ENCODE measurements at places on chromosomes 3 and 15.

DNA sequence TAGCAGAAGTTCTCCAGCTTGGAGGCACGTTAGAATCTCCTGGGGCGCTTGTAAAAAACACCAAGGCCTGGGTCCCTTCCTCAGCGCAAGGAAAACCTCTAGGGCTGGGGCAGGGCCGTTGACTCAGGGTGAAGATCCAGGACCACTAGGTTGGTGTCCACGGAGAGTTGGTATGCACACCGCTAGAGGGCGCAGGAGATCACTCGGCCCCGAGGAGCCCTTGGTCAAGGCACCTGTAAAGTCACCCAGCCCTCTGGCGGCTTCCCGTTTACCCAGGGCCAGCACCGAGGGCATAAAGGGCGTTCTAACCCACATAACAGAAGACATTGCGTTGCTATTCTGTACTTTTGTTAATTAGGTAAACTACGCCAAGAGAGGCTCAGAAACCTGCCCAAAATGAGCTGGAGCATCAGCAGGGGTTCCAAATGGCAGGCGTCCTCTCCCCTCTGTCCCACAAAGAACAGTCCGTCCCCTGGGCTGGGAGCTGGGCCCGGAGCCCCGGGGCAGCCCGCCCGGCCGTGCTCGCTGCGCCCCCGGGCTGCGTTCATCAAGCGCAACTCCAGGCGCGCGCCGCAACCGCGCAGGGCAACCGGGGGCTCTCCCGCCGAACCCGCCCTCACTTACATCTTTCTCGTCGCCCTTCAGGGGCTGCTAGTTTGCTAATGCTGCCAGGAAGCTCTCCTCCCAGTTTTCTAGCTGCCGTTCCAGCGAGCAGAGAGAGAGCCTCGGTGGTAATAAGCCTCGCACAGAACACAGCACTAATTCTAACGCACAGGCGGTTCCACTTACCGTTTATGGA is 332.1 kb downstream of the ARRDC4 start:
- no peak overlapping the region for H3K27ac ChIP-seq
- H3K27me3 ChIP-seq, result no peaks in the 10 kb centered on the region
- DNase-seq, result no peak
- no peaks in the 10 kb centered on the region for H3K4me1 ChIP-seq
- no peak overlapping the region for H3K4me3 ChIP-seq

DNA sequence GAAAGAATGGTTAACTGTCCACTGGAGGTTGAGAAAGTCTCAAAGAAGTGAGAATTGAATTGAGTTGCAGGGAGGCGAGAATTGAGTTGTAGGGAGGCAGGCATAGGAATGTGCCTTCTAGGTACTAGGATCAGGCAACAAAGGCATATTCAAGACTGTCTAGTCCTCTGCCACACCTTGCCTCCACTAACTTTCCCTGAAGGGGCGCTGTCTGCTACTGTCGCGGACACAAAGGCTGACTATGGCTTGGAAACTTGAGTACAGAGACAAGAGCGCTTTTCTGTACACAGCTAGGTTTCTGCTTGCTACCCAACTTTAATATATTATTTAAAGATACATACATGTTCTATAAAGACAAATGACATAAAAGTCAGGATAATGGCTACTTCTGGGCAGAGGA is 10.4 kb upstream of the FBXL22 start:
- no peak for DNase-seq
- peaks cover 35% of the 10 kb centered on the region for H3K36me3 ChIP-seq
- no peaks in the 10 kb centered on the region for H3K27me3 ChIP-seq
- H3K27ac ChIP-seq, result no peak overlapping the region
- H3K4me3 ChIP-seq, result no peak overlapping the region

GRCh38 chr15:60585743-60586708 is 107.1 kb upstream of the ICE2 start:
- peaks cover 18% of the 10 kb centered on the region for H3K4me1 ChIP-seq
- no peaks in the 10 kb centered on the region for H3K36me3 ChIP-seq
- peak; percentile 72 for DNase-seq
- H3K27ac ChIP-seq, result peak overlapping the region; percentile 32

DNA sequence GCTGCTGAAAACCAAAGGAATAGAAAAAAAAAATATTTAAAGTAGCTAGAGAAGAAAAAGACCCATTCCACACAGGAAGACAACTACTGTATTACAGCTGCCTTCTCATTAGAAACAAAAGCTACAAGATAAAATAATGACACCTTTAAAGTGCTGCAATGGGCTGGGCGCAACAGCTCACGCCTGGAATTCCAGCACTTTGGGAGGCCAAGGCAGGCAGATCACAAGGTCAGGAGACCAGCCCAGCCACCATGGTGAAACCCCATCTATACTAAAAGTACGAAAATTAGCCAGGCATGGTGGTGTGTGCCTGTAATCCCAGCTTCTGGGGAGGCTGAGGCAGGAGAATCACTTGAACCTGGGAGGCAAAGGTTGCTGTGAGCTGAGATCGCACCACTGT is 31.0 kb downstream of the TRPM7 start:
- H3K4me3 ChIP-seq, result no peak overlapping the region
- no peaks in the 10 kb centered on the region for H3K27me3 ChIP-seq
- H3K36me3 ChIP-seq, result peaks cover 66% of the 10 kb centered on the region
- no peak for DNase-seq
